ENCODE measurements at places on chromosomes 16 and 17.
A peak's percentile ranks its signal among the peaks of the same experiment; 100 is the strongest.

GRCh38 chr17:18176176-18176575, 7.5 kb upstream of the ALKBH5 start:
- DNase-seq, result no peak

- peak; percentile 77 for DNase-seq
Observed at GRCh38 chr16:73717266-73717974, 579.2 kb upstream of the PSMD7 start.

- DNase-seq, result no peak
Observed at GRCh38 chr17:29949696-29950095, 8.3 kb downstream of the EFCAB5 start.

DNA sequence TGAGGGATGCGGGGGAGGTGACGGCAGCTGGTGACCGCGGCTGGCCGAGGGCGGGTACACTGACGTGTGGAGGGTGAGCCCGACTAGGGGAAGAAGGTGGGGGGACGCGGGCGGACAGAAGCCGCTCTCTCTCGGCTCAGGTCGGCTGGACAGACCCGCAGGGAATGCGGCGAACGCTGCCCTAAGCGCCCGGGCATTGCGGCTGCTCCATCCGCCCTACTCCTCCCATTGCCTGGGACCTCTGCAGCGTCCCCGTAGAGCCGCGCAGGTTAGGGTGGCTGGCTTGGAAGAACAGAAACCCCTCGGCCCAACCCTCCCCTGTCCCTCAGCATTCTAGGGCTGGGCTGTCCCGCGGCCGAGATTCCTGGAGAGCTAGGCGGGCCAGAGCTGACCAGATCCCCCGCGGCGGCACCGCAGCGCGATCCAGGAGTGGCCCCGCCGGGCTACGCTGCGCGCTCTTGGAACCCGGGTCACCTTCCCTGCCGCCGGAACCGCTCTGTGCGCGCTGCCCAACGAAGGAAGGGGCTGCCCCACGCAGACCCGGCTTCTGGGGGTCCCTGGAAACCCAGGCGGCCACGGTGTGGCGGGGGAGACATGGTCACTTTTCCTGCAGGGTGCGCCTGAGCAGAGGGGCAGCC, 3.0 kb downstream of the DLX4 start:
- DNase-seq, result peak; percentile 95

DNA sequence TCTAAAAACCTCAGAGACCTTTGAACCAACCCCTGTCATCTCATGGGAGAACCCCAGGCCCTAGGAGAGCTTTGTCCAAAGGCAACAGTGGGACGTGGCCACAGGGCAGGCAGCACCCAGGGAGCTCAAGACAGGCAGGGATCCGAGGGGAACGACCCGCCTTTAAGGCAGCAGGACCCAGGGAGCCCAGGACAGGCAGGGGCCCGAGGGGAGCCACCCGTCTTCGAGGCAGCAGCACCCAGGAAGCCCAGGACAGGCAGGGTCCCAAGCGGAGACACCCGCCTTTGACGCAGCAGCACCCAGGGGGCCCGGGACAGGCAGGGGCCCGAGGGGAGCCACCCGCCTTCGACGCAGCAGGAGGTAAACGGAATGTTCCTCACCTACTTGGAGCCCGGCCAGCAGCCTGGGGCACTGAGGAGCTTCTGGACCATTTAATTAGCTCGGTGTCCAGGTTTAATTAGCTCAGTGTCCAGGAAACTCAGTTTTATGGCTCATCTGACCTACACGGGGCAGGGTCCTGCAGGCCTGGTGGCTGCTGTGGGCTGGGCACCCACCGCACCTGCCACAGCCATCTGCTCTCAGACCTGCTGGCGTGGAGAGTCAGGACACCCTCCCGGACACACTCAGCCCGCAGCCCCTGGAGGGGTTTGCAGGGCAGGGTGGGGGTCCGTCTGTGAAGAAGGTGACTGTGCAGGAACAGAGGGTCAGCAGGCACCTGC, 24.4 kb downstream of the PIEZO1 start:
- DNase-seq, result peak; percentile 86

DNA sequence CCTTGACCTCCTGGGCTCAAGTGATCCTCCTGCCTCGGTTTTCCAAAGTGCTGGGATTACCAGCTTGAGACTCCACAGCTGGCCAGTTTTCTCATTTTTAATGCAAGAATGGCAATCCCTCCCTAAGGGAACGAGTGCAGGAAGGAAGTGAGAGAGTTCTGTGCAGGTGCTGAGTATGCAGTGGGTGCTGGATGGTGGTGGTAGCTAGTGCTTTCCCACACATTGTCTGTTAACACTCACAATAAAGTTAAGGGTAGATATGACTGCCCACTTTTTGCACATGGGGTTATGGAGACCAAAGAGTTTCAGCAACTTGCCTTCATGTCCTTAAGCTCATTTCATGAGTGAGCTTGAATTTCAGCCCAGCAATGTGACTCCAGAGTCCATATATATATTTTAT, 18.5 kb downstream of the RGS9 start:
- DNase-seq, result no peak

GRCh38 chr17:17665255-17665654, 16.0 kb upstream of the RAI1 start:
- peak; percentile 45 for DNase-seq

GRCh38 chr16:29011112-29011511, 26.3 kb downstream of the LAT start:
- DNase-seq, result no peak

GRCh38 chr17:38750312-38751121, 2.0 kb upstream of the PSMB3 start:
- DNase-seq, result no peak

GRCh38 chr16:67931712-67932461, at the start of gene CTRL:
TSS of gene CTRL (minus strand) at chr16:67931862. CDS start at chr16:67931852, 10 bp downstream.
- DNase-seq, result peak; percentile 83

DNA sequence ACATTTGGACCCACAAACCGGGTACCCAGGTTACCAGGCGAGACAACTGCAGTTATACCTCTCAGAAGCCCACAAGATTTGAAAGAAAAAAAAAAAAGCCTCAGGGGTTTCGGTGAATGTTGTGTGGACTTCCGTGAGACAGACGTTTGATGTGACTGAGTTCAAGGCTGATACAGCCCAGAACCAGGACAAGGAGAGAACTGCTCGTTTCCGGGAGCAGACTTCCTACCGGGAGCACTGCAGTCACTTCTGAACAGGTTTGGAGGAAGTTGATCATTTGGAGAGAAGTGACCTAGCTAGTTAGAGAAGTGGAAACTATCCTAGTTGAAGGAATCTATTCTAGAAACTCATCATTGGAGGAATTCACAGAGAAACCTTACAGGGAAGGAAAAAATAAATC, 847 bp downstream of the CKLF start:
- no peak for DNase-seq

- no peak for DNase-seq
Observed at GRCh38 chr17:68613739-68614298, 12.7 kb upstream of the FAM20A start.

GRCh38 chr17:7406235-7406825, 1.3 kb upstream of the NLGN2 start:
- DNase-seq, result no peak

DNA sequence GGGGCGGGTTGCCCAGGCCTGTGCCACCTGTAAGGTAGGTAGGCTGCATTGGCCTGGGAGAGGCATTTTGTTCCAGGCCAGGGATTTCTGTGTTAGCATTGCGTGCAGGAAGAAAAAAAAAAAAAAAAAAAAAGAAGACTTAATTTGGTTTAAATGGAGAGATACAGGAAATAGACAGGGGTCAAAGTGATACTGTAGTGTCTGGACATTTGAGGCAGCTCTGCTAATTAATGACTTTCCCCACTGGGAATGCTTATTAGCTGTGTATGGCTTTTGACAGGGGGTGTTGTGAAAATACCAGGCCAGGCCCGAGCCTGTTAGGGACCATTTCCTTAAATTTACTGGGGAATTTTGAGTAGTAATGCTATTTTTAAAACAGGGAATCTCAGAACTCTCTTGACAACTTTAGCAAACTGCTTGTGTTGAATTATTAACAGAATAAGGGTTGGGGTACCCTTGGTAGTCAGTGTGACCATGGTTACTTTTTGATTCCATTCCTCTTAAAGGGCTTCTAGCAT, 1.0 kb downstream of the MAP2K4 start:
- no peak for DNase-seq

- no peak for DNase-seq
Observed at GRCh38 chr17:80447790-80448189, 28.6 kb downstream of the NPTX1 start.
